ENCODE measurements at places on chromosomes 5 and 9.

- no peak for DNase-seq
Measured at GRCh38 chr5:81696418-81697397, 54.2 kb downstream of the SSBP2 start.

- no peak for DNase-seq
Measured at GRCh38 chr5:1515311-1515920, 8.3 kb downstream of the LPCAT1 start.

DNA sequence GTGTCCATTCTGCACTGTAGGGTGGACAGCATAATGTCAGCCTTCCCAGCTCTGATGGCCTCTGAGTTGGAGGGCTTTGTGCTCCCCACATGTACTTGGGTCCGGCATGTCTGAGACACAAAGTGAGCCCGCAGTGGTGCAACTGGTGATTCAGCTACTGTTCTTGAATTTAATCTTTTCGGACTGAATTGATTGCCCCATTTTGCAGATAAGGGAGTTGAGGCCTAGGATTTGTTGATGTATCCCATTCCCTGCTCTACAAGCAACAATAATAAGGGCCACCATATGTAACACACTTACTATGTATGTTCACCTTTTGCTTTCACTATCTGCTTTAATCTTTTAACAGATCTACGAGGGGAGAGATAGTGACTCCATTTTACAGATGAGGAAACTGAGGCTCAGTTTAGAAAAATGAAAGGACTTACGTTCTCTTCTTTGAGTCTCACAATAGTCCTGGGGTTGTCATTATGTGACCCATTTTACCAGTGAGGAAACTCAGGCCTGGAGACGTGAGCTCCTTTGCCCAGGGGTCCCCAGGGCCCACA lies 4.5 kb downstream of the GSN start:
- no peak for DNase-seq

DNA sequence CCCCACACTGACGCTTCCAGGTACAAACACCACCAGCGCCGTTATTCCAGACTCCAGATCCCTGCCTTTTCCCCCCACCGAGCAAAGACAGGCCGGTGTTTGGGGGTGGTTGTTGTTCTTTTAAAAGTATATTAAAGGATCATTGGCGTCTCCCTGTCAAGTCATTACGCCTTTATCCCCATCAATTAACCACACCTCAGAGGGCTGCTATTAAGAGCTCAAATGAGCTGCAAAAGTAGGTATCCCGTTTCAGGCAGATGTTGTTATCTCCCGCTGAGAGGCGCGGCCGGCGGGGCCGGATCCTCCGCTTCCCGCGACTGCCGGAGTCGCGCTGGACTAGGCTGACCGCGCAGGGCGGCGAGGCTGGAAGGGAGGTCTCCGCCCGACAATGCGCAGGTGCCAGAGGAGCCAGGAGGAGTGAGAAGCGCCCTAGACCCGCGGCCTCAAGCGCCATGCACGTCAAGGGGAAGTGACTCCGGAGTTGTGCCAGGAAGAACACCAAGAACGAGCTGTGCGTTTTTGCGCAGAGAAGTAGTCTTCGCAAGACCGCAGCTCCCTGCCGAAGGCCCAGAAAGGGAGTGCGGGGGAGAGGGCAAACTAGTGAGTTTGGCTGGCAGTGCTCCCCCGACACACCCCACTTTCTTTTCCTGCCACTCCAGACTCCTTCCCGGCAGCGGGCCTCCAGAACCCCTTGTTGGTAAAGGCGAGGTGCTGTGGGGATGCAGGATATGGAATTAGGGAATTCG lies 8.2 kb downstream of the NR2F1-AS1 start:
- DNase-seq, result no peak

- no peak for DNase-seq
Measured at GRCh38 chr9:123099548-123099947, 66.1 kb downstream of the GPR21 start.

DNA sequence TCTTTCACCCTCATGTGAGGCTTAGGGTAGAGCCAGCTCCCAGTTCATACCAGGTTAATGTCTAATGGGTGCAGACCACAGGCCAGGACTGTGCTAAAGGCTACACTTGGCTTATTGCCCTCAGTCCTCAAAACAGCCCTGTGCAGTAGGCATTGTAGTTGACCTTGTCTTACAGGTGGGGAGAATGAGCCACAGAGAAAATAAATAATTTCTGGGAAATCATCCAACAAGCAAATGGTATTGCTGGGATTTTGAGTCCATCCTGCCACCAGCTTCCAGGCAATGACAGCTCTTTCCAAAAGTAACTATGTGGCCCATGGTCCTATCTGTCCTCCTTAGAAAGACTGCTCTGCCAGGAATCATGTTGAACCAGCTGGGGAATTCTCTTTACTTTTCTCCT lies 450.0 kb downstream of the GADD45G start:
- DNase-seq, result no peak

DNA sequence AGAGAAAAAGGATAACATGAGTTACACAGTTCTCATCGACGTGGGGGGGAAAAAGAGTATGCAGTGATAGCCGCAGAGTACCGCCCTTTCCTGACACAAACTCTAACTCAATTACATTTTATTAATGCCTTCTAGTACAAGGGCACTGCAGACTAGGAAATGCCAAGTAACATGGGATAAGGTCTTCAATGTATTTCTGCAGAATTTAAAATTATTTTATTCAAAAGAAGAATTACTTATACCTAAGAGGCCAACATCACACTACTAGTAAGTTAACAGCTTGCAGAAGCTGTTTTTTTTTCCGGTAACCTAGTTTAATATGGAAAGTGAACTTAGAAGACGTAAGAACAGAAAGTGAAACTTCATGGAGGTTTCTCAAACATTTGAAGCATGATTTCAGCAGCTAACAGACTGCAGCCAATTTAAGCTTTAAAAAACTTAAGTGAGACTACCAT lies 3.9 kb downstream of the SETX start:
- DNase-seq, result no peak

DNA sequence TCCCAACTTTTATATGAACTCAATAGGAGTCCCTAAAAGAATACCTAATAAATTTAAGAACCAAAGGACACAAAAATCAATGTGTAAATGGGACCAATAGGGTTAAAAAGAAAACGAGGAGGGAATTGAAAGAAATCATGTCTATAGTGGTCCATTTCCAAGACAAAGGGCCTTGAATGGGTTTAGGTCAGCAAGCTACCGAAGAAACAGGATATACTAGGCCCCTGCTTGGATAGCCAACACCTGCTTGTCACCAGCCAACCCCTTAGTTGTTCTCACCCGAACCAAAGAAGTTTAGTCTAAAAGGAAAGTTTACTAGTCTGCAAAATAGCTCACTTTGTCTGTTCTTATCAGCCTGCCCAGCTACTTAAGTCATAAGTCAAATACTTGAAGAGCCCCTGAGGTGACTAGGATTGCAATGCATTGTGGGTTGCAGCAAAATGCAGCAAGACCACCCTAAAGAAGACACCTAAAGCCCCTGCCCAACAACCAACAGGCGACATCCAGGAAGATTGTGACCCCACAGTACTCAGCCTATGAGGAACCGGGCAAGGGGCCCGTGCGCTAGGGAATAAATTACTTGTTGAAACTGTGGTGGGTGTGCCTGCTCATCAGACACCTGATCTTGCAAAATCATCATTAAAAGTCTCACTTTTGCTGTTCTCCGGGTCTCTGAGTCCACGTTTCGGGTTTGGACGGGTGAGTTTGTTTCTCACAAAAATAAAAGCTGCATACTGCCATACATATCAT lies 183.9 kb upstream of the PPP1R26 start:
- no peak for DNase-seq

GRCh38 chr9:112384690-112385089 lies 4.8 kb downstream of the HSDL2 start:
- no peak for DNase-seq

GRCh38 chr9:32725066-32725860 lies 58.1 kb upstream of the TMEM215 start:
- DNase-seq, result no peak

Data from right renal pelvis (tissue), 4 donors.